ENCODE measurements at places on chromosomes 11 and 22. TPM values are rescaled to one million over a fixed set of nuclear protein-coding genes. Genes with fewer than 3 reads are reported as not detected.
A peak's percentile ranks its signal among the peaks of the same experiment; 100 is the strongest.

C11orf87 gene
- total RNA-seq: 0.11 TPM

CDHR5 gene
- total RNA-seq: not detected

KCNJ5 gene
- total RNA-seq: 7.3 TPM

APLNR gene
- total RNA-seq: 5.7 TPM

FAM111B gene
- total RNA-seq: 2.4 TPM

GRCh38 chr22:50545522-50546325 is at the start of gene KLHDC7B:
KLHDC7B (plus strand) TSS chr22:50545899; CDS start chr22:50546244, 345 bp downstream.
- DNase-seq: peak; percentile 60

GRCh38 chr11:90349731-90350130 is 126.9 kb upstream of the CHORDC1 start:
- no peak for DNase-seq

- DNase-seq: no peak
Measured at GRCh38 chr11:114209343-114209742, 86.9 kb upstream of the NNMT start.

DNA sequence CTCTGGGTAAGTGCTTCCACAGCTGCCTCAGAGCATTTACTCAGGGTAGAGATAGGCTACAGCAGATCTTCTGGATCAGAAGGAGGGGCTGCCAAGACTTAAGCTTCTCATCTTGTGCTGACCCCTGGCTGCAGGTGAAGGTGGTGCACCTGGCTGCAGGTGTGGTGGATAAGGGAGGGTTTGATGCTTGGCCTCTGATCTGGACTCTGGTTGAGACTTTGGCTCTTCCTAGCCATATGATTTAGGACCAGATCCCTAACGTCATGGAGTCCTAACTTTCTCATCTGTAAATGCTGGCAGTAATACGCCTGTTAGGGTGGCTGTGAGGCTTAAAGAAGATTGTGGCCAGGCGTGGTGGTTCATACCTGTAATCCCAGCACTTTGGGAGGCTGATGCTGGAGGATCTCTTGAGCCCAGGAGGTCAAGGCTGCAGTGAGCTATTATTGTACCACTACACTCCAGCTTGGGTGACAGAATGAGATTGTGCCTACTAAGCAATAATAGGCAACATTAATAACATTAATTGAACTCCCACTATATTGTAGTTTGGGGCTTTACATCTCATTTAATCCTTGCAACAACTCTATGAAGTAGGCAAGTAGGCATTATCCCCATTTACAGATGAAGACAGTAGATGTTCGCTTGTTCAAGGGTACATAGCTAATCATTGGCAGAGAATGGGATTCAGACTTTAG is 10.7 kb downstream of the DTX4 start:
- no peak for DNase-seq

DNA sequence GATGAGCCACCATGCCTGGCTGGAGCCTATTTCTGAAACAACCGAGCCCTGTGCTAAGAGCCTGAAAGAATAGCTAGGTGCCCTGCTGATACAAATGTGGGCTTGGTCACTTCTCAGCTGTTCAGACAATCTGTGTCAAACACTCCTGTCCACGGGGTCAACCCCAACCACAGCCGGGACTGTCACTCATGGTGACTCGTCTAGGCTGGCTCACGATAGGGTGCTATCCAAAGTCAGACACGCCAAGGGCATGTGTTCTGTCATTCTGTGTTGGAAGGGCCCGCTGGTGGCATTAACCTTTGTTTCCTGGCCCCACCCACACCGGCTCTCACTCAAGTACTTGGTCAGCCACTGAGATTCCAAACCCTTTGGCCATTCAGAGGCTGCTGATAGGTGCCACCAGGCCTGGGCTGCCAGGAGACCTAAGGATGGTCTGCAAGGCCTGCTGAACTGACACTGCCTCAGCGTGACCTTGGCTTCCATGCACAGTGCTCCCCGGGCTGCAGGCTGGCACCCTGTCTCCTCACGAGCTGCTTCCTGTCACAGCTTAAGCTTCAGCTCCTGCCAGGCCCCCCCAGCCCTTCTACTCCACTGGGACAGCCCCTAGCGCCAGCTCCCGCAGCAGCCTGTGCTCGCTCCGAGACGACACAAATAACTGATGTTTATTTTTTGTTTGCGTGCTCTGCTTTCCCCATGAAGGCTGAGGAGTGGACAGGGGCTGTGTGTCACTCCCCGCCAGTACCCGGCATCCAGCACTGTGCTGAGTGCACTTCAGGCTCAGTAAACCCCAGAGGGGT is 14.2 kb upstream of the CDC42BPG start:
- DNase-seq: peak; percentile 61

DNA sequence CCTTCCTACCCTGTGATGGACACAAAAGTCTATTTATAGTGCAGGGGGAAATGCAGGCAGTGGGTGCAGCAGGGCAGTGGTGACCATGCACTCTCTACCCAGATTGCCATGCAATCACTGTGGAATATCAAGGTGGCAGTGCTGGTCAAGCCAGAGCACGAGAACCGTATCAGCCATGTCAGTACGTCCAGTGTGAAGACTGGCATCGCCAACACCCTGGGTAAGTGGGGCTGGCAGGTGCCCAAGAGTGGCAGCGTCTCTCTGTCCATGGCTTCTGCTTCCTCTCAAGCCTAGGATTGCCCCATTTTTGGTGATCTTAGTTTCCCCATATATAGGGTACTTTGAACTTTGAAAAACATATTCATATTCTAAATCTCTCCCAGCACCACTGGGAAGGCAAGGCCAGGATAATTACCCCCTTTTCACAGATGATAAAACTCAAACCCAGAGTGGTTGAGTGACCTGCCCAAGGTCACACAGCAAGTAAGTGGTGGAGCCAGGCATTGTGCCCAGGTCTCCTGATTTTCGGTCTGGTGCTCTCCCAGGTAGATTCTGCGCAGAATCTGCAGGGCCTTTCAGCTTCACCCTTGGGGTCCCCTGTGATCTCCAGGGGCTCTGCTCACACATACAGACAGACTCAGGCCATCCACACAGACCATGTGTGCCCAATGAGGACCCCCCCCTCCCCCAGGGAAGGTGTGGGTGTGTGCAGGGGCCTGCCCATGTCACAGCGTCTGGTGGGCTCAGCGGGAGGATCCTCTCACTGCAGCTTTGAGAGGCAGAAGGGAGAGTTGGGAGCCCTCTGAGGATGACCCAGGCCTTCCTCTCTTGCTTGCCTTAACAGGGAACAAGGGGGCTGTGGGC is 7.1 kb downstream of the INPPL1 start:
- DNase-seq: peak; percentile 16

- DNase-seq: no peak
Measured at GRCh38 chr11:15159085-15159484, 44.4 kb downstream of the INSC start.

DNA sequence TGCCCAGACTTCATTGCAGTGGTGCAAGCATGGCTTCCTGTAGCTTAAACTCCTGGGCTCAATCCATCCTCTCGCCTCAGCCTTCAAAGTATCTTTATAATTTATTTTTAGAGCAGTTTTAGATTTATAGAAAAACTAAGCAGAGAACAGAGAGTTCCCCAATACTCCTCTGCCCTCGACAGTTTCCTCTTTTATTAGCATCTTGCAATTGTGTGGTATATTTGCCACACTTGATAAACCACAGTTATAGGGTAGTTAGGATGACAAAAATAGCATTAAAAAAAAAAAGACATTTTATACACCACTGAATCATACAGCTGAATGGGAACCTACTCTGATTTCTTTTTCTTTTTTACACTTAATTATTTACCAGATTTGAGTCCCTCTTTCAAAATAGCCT is 31.2 kb downstream of the MS4A2 start:
- no peak for DNase-seq

DNA sequence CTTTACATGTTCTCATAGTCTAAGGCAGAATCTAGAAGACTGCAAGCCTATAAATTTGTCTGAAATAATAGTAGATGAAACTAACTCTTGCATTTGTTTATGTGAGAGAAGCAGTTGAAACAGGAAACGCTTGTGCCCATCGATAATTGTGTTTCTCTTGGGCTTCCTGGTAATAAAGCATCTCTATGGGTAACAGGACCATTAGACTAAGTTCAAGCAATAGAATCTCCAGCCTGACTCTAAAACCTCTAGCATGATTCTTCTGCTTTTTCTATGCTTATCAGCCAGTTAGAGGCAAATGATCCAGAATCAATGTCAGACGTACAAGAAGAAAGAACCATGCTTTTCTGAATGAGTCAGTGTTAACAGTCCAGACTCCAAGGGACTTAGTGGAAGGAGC is 1734.4 kb downstream of the LRRC4C start:
- no peak for DNase-seq

Measured in upper lobe of left lung (tissue), 6 donors.